Chondrocyte (in vitro differentiated cells): ENCODE measurements at places on chromosomes 6 and 20. TPM values are rescaled to one million over a fixed set of nuclear protein-coding genes. Genes with fewer than 3 reads are reported as not detected.

Gene RMND1
- total RNA-seq, result 19.3 to 42.8 TPM (median 42.5 TPM) in 3 replicates

Gene EMILIN3
- total RNA-seq, result 0.46 to 1.2 TPM (median 0.47 TPM) in 3 replicates

Gene WASF1
- 13.7 to 22.9 TPM (median 20.3 TPM) in 3 replicates for total RNA-seq

Gene TCP11
- total RNA-seq, result not detected in 3 replicates
